ENCODE measurements at places on chromosomes 12 and 14. TPM values are rescaled to one million over a fixed set of nuclear protein-coding genes. Genes with fewer than 3 reads are reported as not detected.

Gene ACRBP
- 3.2 TPM for total RNA-seq

Gene KRT82
- not detected for total RNA-seq

Gene KRT71
- total RNA-seq: not detected

DNA sequence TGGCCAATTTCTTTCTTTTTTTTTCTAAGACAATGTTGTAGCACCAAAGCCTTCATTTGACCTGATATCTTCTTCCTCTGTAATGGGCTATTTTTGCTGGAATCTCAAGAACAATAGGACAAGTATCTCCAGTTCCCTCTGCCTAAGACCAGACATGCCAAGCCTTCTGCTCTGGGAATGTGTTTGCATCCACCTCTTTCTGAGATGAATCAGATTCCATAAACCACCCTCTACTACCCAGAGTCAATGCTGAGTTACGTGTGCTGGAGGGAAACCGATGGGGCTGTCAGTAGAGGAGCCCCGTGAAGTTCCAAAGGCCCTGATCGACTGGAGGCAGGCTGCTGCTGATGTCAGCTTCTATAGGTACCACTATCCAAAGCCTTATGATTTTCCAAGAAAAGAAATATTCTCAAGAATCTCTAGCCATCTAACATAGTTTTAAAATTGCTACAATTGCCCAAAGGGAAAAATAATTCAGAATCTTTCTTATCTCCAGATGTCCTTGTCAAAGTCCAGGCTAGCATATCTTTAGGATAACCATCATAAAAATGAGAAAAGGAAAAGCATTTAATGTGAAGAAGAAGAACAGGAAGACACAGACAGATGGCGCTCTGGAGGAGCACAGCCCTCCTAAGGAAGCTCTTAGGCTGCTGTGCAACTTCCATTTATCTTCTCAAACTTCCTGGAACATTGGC lies 101.9 kb downstream of the SLC8A3 start:
- peaks cover 3% of the 10 kb centered on the region for H3K27me3 ChIP-seq
- H3K36me3 ChIP-seq: no peaks in the 10 kb centered on the region
- H3K4me1 ChIP-seq: no peaks in the 10 kb centered on the region
- H3K27ac ChIP-seq: no peak overlapping the region

- H3K4me3 ChIP-seq: no peak overlapping the region
- no peak overlapping the region for H3K27ac ChIP-seq
- H3K27me3 ChIP-seq: no peaks in the 10 kb centered on the region
- H3K4me1 ChIP-seq: peaks cover 3% of the 10 kb centered on the region
Observed at GRCh38 chr14:62179367-62180018, 417.3 kb downstream of the SNAPC1 start.

DNA sequence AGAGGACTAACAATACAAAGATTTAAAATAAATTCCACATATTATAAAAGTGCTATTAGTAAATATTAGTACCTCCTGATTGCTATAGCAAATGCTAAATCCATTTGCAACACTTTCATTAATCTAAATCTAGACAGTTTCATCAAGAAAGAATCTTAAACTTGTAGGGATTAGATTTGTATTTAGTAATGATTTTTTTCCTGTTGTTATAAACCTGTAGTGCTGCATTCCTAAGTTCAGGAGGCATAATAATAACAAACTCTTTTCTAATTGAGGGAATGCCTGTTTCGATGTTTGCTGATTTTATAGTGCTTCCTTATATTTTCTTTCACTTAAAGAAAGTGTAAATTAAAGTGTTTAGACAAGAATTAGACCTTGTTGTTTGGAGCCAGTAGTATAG lies 166.1 kb downstream of the FOXA1 start:
- H3K27ac ChIP-seq: 0 out of 2 replicates have a peak overlapping the region, but pooled peaks have one; percentile 26
- H3K36me3 ChIP-seq: peaks cover 4% of the 10 kb centered on the region

- H3K4me1 ChIP-seq: peaks cover 27% of the 10 kb centered on the region
- no peak overlapping the region for H3K4me3 ChIP-seq
- no peak for DNase-seq
- H3K27me3 ChIP-seq: no peaks in the 10 kb centered on the region
- H3K36me3 ChIP-seq: peaks cover under 1% of the 10 kb centered on the region
- no peak overlapping the region for H3K27ac ChIP-seq
Observed at GRCh38 chr12:67539946-67540345, 108.6 kb upstream of the DYRK2 start.

- no peaks in the 10 kb centered on the region for H3K4me1 ChIP-seq
- no peaks in the 10 kb centered on the region for H3K27me3 ChIP-seq
- H3K36me3 ChIP-seq: peaks cover 36% of the 10 kb centered on the region
- DNase-seq: no peak
- H3K4me3 ChIP-seq: no peak overlapping the region
Observed at GRCh38 chr12:111785651-111786050, 18.9 kb downstream of the ALDH2 start.

DNA sequence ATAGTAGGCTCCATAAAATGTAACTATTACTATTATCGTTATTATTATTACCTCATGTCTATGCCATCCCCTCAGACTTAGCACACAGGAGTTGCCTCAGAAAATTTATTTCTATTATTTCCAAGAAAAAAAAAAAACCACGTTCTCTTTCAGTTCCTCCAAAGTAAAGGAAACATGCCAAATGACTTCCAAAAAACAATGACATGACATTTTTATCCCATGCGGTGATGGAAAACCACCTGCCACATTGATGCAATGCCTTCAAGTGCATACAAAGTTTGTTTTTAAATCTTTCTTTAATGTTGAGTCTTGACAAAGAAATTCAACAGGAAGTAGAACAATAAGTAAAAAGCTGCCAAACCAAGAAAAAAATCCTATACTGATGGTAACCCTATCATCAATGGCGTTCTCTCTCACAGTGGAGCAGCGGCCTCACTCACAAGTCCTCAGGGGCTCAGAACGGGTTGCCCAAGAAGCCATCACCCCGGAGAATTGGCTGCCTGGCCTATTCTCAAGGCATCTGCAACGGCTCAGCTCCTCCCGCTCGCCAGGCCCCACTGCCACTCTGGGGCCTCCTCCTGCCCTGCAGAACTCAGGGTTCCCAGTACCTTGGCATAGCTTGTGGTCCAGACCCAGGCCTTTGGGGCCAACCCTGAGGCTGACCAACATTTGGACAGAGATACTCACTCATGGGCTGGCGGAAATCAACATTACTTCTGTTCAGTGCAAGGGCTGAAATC lies 51.9 kb downstream of the SERPINA3 start:
- no peak for DNase-seq
- H3K4me3 ChIP-seq: no peak overlapping the region
- H3K4me1 ChIP-seq: no peaks in the 10 kb centered on the region
- H3K27me3 ChIP-seq: peaks cover 13% of the 10 kb centered on the region
- no peaks in the 10 kb centered on the region for H3K36me3 ChIP-seq
- H3K27ac ChIP-seq: no peak overlapping the region

- DNase-seq: no peak
- peaks cover 7% of the 10 kb centered on the region for H3K27me3 ChIP-seq
- no peaks in the 10 kb centered on the region for H3K4me1 ChIP-seq
- H3K4me3 ChIP-seq: no peak overlapping the region
- H3K27ac ChIP-seq: no peak overlapping the region
Observed at GRCh38 chr12:131702573-131702877, 8.4 kb upstream of the SFSWAP start.

Gene BCL2L2
- 15.5 TPM for total RNA-seq

GRCh38 chr12:115216301-115216700 lies 532.3 kb upstream of the TBX3 start:
- no peaks in the 10 kb centered on the region for H3K27me3 ChIP-seq
- no peak for DNase-seq
- peaks cover 11% of the 10 kb centered on the region for H3K4me1 ChIP-seq
- H3K4me3 ChIP-seq: no peak overlapping the region
- no peak overlapping the region for H3K27ac ChIP-seq
- no peaks in the 10 kb centered on the region for H3K36me3 ChIP-seq

GRCh38 chr12:51450806-51451205 lies 26.2 kb downstream of the SLC4A8 start:
- H3K36me3 ChIP-seq: no peaks in the 10 kb centered on the region
- H3K27me3 ChIP-seq: no peaks in the 10 kb centered on the region
- DNase-seq: peak; percentile 22
- H3K27ac ChIP-seq: peak overlapping the region; percentile 55
- peaks cover 49% of the 10 kb centered on the region for H3K4me1 ChIP-seq
- H3K4me3 ChIP-seq: no peak overlapping the region

Gene SERPINA9
- total RNA-seq: not detected

- no peaks in the 10 kb centered on the region for H3K4me1 ChIP-seq
- H3K27me3 ChIP-seq: no peaks in the 10 kb centered on the region
- H3K4me3 ChIP-seq: no peak overlapping the region
- H3K36me3 ChIP-seq: peaks cover 58% of the 10 kb centered on the region
- H3K27ac ChIP-seq: peak overlapping the region; percentile 90
- DNase-seq: peak; percentile 83
Observed at GRCh38 chr12:56206452-56207166, 15.1 kb downstream of the RNF41 start.

DNA sequence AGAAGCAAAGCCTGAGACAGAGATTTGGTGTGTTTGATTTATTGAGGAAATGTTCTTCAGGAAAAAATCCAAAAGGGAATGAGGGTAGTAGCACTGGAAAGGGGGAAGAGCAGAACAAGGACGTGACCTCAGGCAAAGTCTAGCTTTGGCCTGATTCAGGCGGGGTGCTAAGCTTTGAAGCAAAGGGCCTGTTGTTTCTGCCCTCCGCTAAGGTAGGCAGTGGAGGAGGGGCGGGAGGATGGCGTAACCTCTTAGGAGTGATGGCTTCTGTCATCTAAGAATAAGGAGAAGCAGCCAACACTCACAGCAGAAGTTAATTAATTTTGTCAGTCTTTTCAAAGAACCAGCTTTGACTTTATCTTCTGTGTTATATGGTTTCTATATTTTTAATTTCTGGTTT lies 20.4 kb downstream of the ABHD12B start:
- peaks cover 24% of the 10 kb centered on the region for H3K36me3 ChIP-seq
- H3K4me1 ChIP-seq: peaks cover 66% of the 10 kb centered on the region
- H3K27me3 ChIP-seq: no peaks in the 10 kb centered on the region
- DNase-seq: peak; percentile 62
- H3K27ac ChIP-seq: peak overlapping the region; percentile 78
- H3K4me3 ChIP-seq: no peak overlapping the region

Gene RNFT2
- total RNA-seq: 27.7 TPM

DNA sequence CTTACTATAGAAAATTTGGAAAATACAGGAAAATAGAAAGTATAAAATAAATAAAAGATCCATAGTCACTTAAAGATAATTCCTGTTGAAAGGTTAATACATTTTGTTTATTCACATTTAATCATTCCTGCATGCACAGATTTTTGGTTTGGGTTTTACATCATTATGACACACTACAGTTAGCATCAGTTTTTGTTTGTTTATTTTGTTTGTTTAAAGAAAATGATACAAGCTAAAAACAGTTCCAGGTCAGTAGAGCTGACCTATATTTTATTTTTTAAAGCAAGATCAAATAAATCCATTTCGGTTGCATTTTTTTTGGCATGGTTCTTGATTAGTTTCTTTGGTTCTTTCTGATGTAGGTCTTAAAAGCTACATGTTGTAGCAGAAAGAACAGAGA lies 68.8 kb upstream of the CCDC91 start:
- H3K4me3 ChIP-seq: no peak overlapping the region
- H3K4me1 ChIP-seq: no peaks in the 10 kb centered on the region
- H3K27ac ChIP-seq: no peak overlapping the region
- H3K36me3 ChIP-seq: no peaks in the 10 kb centered on the region

DNA sequence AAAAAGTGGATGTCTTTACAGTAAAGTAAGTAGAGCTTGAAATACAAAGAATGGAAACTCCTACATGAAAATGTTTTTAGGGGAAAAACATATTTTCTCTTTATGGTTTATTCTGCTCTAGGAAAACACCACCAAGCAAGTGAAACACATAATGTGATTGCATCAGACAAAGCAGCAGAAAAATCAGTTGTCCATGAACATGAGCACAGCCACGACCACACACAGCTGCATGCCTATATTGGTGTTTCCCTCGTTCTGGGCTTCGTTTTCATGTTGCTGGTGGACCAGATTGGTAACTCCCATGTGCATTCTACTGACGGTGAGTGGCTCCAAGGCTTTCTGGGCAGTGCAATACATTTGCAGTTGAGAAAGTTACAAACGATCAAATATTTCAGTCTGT lies 42.6 kb upstream of the PLEKHD1 start:
- peak overlapping the region; percentile 38 for H3K27ac ChIP-seq
- no peak overlapping the region for H3K4me3 ChIP-seq
- no peak for DNase-seq
- peaks cover 7% of the 10 kb centered on the region for H3K36me3 ChIP-seq

- H3K4me1 ChIP-seq: peaks cover 18% of the 10 kb centered on the region
- DNase-seq: no peak
- no peak overlapping the region for H3K4me3 ChIP-seq
Observed at GRCh38 chr14:75559451-75560222, 18.8 kb upstream of the FLVCR2 start.

- no peak overlapping the region for H3K27ac ChIP-seq
- no peak overlapping the region for H3K4me3 ChIP-seq
- DNase-seq: no peak
- peaks cover 11% of the 10 kb centered on the region for H3K4me1 ChIP-seq
Observed at GRCh38 chr12:53057816-53058500, 8.1 kb downstream of the TNS2 start.

Gene MYH6
- 0.09 TPM for total RNA-seq

Gene TRIM9
- 4.0 TPM for total RNA-seq

Gene FOXN4
- 0.37 TPM for total RNA-seq

GRCh38 chr12:31951008-31951407 lies 8.2 kb upstream of the RESF1 start:
- H3K27me3 ChIP-seq: no peaks in the 10 kb centered on the region
- no peak overlapping the region for H3K27ac ChIP-seq
- peaks cover 22% of the 10 kb centered on the region for H3K4me1 ChIP-seq
- peaks cover 36% of the 10 kb centered on the region for H3K36me3 ChIP-seq

DNA sequence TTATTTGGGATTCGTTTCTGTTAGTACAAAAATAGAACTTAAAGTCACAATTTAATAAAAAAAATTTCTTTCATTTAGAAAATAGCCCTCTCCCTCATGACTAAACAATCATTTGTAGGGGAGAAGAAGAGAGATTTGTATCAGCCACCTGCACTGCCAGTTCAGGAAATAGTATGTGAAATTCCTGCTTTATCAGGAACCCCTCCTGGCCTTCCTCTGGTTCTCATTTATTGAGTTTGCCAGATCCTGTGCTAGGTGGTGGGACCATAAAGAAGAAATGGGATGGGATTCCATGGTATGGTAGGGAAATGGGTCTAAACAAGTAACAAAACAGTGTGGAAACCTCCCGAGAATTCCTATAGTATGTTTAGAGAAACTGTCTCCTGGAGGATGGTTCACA lies 30.0 kb downstream of the RASSF8 start:
- no peaks in the 10 kb centered on the region for H3K36me3 ChIP-seq
- peaks cover 59% of the 10 kb centered on the region for H3K4me1 ChIP-seq
- no peak overlapping the region for H3K27ac ChIP-seq
- H3K27me3 ChIP-seq: no peaks in the 10 kb centered on the region
- no peak for DNase-seq

Gene OR4K14
- total RNA-seq: not detected

GRCh38 chr12:4143896-4144295 lies 129.7 kb upstream of the CCND2 start:
- H3K4me3 ChIP-seq: no peak overlapping the region
- peaks cover 13% of the 10 kb centered on the region for H3K36me3 ChIP-seq
- peaks cover 29% of the 10 kb centered on the region for H3K27me3 ChIP-seq
- no peak overlapping the region for H3K27ac ChIP-seq

Gene RILPL1
- 8.2 TPM for total RNA-seq

Data from WTC11 (cell line).